ENCODE measurements at places on chromosomes 2 and 18.

GRCh38 chr2:20349513-20349921, 1.1 kb downstream of the PUM2 start:
- DNase-seq, result no peak

DNA sequence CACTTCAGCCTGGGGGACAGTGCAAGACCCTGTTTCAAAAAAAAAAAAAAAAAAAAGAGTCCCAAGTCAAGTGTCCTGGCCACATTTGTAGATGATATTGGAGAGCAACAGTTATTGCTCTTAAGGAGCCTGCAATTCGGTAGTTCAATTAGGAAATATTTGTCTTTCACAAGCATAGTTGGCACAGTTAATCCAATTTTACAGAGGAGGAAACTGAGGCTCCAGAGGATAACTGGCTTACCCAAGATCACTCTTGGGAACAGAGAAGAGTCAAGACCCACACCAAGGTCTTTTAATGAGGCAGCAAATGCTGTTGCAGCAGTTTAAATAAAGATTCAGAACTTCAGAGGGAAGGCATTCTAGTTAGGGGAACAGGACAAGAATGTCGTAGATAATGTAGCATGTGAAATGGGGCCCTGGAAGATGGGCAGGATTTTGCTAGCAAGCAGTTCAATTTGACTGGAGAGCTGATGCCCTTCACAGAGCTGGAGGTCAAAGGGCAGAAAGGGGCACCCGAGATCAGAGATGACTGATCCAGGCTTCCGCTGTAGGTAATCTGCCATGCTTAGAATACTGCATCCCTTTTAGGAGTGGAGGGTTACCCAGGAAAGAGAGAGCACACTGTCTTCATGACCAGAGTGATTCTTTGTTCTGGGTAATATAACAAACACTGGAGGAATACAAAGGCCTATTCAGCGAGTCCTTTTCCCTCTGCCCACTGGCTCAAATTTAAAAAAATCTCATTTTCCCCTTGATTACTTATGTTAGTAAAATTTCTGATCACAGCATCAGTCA, 3.0 kb downstream of the NPC1 start:
- DNase-seq, result no peak

GRCh38 chr2:200189964-200190363, 116.5 kb upstream of the SPATS2L start:
- no peak for DNase-seq

DNA sequence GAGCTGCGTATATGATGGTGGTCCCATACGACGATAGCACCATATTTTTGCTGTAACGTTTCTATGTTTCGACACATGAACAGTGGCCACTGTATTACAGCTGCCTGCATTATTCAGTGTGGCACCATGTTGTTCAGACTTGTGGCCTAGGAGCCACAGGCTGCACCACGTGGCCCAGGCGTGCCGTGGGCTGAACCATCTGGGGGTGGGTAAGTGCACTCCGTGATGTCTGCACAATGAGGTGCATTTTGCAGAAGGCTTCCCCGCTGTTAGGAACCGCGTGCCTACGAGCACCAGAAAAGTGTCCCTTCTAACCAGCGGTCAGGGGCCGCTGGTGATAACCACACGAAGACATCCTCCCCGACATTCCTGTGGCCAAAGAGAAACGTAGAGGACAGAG, 433.7 kb upstream of the MYT1L start:
- DNase-seq, result no peak

DNA sequence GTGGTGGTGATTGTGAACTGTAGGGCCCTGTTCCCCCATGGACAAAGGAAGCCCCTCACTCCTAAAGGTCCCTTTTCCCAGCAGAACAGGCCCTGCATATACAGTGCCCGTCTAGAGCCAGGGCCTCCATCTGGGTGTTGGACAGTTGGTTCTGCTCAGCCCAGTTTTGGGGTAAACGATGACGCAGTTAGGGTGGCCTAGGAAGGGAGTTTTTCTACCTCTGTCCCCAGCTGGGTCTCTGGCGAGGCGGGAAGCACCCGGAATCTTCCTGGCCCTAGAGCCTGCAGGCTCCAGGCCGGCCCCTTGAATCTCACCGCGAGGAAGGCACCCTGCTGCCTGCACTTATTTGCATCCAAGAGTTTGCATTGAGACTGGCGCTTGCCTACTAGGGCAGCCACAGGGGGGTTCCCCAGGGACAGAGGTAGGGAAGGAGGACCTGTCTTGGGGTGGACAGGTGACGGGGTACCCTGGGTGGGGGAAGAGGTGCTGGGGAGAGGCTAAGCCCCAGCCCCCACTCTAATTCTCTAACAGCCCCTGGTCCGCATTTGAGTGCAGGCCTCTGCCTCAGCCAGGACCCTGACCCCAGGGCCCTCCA, 529 bp upstream of the MTA3 start:
- no peak for DNase-seq

- DNase-seq, result no peak
Measured at GRCh38 chr2:49294225-49294624, 139.9 kb upstream of the FSHR start.

DNA sequence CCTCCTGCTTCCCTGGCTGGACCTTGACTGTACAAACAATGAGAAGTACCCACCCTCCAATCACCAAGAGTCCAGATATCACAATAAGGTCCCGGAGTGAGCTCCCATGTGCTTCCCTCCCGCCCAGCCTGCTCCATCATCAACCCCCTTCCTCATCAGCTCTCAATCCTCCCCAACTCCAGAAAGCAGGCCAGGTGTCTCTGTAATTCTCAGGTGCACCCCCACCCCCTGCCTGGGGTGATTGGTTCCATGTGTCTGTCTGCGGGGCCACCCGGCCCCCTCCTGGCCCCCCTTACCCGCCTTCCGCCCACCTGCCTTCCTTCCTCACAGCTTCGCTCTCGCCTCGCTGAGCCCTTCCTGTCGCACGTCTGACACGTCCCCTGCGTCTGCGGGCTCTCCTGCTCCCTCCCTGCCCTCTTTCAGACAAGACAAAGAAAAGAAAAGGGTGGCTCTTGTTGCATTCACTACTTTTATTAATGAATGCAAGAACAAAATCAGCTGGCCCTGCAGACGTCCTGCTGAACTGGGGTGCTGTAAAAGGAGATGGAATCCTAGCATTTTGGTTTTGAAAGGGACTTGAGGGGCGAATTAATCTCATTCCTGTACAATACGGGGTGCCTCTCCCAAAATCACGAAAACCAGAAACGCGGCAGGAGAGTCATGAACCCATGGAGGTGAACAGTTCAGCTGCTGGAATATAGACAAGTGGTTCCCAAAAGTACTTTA, 26.5 kb upstream of the IGFBP2 start:
- DNase-seq, result no peak

DNA sequence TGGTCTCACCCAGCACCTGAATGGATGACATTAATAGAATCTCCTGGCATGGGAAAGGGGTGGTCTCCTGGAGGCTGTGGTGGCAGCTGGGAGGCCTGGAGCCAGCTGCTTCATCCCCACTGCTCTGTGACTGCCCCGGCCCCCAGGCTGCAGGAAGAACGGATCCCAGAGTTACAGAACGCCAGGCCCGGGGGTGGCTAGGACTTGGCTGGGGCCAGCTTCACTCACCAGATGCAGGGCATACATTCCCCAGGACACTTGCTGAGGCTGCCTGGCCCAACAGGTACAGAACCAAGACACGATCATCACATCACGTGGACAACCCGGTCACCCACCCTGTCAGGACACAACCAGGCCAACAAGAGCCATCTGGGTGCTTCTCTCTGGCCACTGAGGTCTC, 178.6 kb upstream of the SALL3 start:
- no peak for DNase-seq

DNA sequence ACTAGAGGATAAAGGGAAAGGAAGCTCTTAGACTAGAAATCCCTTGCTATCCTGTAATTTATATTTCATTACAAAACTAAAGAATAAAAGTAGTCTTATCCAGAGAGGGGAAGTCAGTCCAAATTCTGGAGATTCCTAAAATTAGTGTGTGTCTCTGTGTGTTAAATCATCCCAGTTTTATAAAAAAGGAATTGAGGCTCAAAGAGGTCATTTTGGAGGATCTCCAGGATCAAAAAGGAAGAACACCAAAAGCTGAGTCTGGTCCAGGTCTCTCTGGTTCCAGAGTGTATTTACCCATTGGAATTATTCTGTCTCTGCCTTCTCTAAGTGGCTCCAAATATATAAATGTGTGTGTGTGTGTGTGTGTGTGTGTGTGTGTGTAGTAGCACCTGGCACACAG, 166.7 kb downstream of the NRXN1 start:
- no peak for DNase-seq

- DNase-seq, result no peak
Measured at GRCh38 chr2:68741238-68741637, 6.6 kb downstream of the ARHGAP25 start.

DNA sequence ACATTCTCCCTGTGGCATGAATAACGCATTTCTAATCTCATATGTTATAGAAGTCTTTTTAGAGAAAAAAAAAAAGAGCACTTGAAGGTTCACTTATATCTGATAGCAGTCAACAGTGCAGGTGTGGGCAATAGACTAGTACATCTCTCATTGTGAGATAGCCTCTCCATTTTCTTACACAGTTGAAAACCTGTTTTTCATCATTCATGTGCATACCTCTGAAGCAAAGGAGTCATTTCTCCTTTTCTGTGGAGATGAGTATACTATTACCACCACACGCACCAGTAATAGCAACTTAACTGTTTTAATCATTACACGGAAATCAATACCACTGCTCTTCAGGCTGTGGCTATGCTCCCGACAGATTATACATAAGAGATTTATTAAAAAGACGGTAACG, 1653.3 kb upstream of the TMEFF2 start:
- no peak for DNase-seq

GRCh38 chr2:32007121-32007391, 3.8 kb downstream of the MEMO1 start:
- DNase-seq, result no peak

DNA sequence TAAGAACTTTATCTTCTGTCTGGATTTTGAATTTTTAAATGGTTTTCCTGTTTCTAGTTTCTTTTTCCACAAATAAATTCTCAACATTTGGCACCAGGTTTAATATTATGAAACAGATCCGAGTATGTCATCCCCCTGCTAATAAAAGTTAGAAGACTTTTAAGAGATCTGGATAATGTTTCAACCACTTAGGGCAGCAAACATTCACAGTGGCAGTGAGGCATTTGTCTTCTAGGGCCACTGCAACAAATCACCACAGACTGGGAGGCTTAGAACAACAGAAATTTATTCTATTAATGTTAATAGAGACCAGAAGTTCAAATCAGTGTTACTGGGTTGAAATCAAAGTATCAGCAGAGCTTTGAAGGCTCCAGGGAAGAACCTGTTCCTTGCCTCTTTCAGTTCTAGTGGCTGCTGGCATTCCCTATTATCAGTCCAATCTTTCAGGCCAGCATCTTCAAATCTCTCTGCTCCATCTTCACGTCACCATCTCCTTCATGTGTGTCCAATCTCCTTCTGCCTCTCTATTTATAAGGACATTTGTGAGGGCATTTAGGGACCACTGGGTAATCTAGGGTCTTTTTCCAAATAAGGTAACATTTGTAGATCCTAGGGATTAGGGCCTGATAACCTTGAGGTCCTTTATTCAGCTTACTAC, 23.4 kb downstream of the ACSL3 start:
- DNase-seq, result no peak

- no peak for DNase-seq
Measured at GRCh38 chr18:10860928-10861327, 288.4 kb downstream of the PIEZO2 start.

DNA sequence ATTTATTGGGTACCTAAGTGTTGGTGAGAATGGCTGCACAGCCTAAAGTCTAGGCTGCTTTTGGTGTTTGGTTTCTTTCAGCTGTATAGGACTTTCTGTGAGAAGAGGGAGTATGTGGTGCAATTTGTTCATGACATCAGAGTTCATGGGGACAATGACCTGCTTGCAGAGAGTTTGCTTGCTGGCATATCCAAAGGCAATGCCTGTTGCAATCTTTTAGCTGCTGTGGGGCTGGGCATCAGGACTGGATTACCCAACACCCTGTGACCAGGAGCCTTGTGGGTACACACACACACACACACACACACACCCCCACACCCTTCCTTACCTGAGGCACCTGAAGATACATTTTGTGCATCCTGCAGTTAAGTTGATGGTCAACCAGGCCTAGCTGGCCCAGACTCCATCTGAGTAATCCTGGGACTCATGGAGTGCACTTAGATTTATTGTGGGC, 68.4 kb downstream of the LIPG start:
- DNase-seq, result peak; percentile 13

DNA sequence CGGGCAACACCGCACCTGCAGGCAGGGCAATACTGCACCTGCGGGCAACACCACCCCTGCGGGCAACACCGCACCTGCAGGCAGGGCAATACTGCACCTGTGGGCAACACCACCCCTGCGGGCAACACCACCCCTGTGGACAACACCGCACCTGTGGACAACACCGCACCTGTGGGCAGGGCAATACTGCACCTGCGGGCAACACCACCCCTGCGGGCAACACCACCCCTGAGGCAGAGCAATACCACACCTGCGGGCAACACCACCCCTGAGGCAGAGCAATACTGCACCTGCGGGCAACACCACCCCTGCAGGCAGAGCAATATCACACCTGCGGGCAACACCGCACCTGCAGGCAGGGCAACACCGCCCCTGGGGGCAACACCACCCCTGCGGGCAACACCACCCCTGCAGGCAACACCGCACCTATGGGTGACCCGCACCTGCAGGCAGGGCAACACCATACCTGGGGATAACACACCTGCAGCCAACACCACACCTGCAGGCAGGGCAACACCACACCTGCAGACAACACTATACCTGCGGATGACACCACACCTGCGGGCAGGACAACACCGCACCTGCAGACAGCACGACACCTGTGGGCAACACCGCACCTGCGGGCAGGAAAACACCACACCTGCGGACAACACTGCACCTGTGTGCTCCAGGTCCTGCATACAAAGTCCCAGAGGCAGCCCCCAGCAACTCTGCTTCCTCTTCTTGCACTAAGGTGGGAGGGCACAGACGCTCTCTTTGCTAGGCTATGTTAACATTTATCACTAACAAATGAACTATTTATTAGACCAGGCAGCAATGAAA, 57.7 kb downstream of the EIPR1 start:
- DNase-seq, result no peak

GRCh38 chr2:88857951-88858411, 166.5 kb downstream of the RPIA start:
- no peak for DNase-seq

GRCh38 chr2:129611471-129611870, 368.0 kb upstream of the RAB6C start:
- no peak for DNase-seq

DNA sequence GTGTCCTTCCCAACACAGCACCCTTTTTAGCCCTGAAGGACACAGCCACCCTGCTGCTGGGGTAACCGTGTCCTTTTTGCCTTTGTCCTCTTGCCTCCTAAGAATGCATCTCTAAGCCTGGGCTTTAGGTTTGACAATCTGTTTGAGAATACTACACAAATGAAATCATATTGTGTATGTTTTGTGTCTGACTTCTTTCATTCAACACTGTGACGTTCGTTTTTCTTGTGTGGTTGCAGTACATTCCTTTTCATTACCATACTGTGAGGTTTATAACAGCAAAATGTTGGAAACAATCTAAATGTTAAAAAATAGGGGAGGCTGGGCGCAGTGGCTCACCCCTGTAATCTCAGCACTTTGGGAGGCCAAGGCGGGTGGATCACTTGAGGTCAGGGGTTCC, 11.2 kb downstream of the ASPRV1 start:
- DNase-seq, result no peak
